ENCODE measurements at places on chromosomes 6 and 20.

DNA sequence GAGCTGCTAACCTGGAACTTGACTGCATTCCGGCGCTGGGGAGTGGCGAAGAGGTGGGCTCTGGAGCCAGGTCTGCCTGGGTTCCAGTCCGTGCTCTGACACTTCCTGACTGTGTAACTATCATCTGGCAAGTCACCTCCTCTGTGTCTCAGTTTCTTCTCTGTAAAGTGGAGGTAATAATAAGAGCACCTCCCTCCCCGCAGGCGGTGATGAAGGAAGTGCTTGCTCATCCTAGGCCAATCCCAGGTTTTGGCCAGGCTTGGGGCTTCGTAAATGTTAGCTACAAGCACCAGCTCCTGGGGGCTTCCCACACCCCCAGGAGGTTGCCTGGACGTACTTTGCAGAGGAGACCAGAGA, 32.8 kb downstream of the SNAI1 start:
- DNase-seq: no peak

DNA sequence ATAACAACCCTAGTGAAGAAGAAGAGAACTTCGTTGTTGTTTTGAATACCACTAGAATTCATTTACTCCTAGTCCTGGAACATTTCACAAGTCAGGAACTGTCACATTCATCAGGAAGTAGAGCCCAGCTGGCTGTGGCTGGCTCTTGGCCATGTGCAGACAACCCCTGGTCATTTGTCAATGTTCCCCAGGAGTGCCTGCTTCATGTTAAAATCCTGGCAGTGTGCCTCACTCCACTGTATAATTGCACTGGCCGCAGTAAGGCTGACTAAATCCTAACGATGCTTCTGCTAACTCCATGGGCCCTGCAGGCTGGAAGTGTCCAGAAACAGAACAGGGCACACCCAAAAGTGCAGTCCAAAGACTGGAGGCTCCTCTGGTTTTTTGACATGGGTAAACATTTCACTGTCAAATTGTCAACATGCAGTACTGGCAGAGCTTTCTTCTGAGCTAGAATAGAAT, 41.5 kb upstream of the ADGRF1 start:
- DNase-seq: peak; percentile 96

DNA sequence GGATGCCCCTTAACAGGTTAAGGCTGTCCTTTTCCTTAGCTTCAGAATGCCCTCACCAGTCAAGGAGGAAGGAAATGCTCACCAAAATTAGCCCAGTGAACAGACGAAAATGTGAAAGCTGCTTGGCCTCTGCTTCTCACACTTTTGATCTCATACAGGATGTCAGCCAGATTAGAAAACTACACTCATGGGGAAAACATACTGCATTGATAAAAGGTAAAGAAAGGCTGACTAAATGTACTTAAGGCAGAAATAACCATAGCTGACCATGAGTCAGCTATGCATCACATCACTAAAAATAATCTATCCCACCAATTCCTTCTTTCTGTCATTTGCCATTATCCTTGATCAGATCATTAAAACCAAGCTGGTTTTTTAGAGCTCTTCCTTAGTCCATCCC, 198.4 kb upstream of the TENT5A start:
- DNase-seq: no peak

DNA sequence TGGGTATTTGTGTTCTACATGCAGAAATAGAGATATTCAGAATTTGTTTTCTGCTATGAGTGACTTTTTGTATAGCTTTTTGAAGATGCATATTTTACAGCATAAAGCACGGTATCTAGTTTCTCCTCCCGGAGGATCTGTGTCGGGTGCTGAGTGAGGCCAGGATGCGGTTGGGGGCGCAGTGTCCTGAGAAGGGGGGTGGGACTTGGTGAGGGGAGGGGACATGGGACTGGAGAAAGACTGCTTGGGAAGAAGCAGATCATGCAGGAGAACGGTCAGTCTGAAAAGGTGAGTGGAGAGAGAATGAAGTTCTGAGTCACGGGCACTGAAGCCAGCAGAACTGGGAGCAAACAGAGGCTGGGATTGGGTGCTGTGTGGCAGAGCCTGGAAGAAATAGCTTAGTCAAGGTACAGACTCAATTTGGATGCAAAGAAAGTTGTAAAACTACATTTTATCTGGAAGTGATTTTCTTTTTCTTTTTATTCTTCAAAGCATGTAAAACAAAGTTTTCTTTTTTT, 44.0 kb downstream of the STX11 start:
- DNase-seq: no peak

DNA sequence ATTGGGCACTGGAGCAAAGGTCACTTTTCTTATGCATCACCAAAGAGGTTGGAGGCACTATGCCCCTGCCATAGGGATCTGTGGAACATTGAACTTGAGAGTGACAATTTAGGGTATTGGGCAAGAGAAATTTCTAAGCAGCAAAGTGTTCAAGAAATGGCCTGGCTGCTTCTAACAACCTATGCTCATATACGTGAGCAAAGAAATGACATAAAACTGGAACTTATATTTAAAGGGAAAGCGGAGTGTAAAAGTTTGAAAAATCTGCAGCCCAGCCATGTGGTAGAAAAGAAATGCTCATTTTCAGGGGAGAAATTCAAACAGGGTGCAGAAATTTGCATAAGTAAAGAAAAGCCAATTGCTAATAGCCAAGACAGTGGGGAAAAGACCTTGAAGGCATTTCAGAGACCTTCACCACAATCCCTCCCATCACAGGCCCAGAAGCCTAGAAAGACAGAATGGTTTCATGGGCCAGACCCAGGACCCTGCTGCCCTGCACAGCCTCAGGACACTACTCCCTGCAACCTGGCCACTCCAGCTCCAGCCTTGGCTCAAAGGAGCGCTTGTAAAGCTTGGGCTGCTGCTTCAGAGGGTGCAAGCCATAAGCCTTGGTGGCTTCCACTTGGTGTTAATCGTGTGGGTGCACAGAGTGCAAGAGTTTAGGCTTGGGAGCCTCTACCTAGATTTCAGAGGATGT, 24.4 kb downstream of the NCR2 start:
- DNase-seq: no peak

GRCh38 chr20:54649511-54649962, 174.1 kb downstream of the DOK5 start:
- DNase-seq: peak; percentile 37

DNA sequence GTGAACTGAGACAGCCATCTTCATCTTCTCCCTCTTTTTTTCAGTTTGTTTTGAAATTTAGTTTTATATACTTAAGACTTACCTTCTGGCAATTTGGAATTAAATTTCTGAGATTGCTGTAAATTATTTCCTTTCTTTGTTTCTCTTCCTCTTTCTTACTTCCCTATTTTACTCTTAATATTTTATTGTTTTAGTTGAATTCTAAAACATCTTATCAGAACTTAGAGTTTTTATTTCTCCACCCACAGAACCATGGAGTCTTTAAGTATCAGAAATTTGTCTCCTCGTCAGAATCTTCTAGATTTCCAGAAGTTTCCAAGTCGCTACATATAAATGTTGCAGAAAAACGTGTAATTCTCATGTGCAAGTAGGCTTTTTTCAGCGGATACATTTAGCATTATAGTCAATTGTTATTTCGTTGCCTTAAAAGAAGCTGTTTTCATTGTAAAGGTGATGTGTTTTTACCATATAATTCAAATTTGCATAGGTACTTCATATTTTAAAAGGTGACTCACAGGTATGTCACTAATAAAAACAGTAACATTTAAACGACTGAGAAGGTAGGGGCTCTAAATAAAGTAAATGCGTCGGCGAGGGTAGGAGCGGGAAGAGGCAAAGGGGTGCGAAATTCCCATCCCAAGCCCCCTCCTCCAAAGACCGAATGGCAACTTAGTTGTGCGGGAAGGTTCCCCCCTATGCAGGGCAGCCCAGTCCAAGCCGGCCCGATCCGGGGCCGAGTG, 866 bp upstream of the MYO6 start:
- DNase-seq: no peak

DNA sequence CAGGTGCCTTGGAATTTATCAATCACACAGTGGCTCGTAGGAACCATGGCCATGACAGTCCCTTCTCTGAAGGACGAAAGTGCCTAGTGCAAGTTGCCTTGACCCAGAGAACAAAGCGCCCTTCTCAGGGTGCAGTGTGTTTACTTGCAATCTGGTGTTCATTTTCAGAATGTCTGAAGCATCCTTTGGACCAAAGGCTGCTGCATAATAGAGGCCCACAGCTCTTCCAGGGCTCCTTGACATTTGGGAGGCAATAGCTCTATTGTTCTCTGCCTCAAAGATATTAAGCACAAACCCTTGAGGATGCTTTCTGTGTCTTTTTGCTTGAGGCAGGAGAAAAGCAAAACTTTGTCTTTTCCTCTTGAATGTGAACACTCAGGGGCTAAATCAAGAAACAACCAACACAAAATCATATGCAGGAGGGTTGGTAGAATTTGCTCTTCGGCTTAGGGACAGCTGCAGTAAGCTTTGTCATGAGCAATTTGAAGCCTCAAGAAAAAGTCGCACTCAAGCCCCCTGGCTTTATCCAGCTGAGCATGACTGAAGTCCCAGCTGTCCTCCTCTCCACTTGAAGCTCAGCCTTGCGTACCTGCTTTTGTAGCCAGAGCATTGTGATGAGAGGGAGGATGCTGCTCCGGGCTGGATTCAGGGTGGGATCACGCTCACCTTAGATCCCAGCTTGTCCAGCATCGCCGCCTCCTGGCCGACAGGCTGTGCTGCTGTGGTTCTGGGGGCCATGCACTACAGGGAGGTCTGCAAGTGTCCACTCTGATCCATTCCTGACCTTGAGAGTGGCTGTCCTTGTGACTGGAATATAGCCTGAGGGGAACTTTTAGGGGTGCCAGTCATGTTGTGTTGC, 495.4 kb downstream of the CDH26 start:
- no peak for DNase-seq

- no peak for DNase-seq
Observed at GRCh38 chr6:32666420-32667300, at the start of gene HLA-DQB1. HLA-DQB1 (minus strand) TSS chr6:32666657; CDS start chr6:32666607, 50 bp downstream.

DNA sequence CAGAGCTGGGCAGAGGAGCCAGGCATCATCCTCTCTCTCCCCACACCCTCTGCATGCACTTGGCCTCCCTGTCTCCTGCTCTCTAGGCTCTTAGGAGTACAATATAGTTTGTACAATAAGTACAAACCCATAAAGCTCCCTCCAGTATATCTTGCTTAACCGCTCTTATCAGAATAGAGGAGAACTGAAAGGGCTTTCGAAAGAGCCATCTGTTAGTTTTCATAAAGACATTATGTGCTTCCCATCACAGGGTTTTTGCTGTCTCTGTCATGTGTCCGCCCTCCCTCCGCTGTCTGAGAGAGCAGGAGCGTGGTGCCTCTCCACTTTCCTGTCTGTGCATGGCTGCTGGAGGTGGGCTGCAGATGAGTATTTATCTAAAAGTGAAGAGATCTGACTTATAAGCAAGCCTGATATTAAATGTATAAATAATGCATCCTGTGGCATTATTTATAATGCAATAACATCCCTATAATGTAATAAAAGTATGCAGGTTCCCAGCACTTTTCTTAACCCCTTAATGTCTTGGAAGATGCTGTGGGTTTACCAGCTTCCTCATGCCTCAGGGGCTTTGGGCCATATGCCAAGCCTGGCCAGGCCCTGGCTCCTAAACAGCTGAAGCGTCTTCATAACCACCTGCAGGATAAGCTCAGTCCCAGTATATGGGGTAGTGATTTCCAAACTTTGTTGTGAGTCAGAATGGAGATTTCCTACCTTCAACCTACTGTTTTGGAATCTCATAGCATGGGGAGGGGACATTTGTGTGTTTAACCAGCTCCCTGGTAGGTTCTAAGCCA, 297.1 kb downstream of the DHX35 start:
- DNase-seq: no peak

GRCh38 chr6:46948699-46949098, 27.0 kb upstream of the ADGRF5 start:
- DNase-seq: peak; percentile 16

- DNase-seq: no peak
Observed at GRCh38 chr20:59305908-59306655, 5.7 kb downstream of the EDN3 start.

DNA sequence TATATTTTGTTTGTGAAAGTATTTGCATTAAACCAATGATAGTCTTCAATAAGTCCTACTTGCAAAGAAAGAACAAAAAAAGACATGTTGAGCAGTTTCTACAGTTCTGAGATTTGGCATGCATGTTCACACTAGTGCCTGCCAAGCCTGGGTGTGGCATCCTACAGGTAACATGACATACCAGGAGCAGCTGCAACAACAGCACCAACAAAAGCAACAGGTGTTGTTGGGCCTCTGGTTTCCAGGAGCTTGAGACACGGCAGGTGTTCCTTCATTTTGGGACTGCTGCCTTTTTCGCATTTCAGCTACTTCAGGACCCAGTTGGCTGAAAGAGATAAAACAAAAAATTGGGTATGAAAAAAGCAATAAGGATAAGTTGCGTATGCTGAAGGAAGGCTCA, 41.2 kb upstream of the MTRF1L start:
- DNase-seq: no peak

DNA sequence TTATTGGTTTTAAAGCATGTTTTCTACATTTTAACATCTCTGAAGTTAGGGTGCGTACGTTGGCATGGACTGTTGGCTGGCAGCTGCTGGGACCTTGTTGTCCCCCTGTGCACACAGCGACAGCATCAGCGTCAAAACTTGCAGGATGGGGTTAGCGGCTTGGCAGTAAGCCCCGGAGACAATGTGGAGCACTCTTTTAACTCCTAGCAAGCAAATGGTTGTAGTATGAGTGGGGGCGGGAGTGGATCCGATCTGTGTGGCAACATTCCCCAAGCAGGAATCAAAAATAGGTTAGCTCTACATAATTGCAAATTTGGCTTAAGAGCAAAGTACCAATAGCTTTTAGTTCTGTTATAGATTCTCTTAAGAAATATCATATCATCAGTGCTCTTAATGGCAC, 70.1 kb downstream of the NRN1 start:
- no peak for DNase-seq

GRCh38 chr6:155813548-155813947, 357.9 kb upstream of the NOX3 start:
- DNase-seq: no peak

Measured in ovary (tissue), 10 donors.